ENCODE measurements at places on chromosomes 7 and 10.
A peak's percentile ranks its signal among the peaks of the same experiment; 100 is the strongest.

- DNase-seq, result no peak
Observed at GRCh38 chr10:71611709-71612422, 107.7 kb downstream of the C10orf105 start.

GRCh38 chr10:69630651-69631400 is 779 bp downstream of the FAM241B start:
- no peak for DNase-seq

DNA sequence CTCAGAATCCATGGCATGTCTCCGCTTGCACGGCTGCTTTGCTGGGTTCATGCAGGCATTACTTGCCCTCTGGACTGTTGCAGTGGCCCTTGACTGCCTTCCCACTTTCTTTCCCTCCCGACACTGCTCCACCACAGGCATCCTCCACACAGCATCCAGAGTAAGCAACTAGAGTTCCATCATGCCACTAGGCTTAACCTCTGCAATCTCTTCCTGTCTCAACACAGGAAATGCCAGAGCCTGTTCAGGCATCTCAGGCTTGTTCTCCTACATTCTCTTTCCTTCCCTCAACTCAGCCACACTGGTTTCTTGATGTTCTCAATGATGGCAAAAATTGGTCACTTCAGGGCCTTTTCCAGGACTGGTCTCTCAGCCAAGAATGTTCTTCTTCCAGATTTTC is 284.5 kb upstream of the KLF6 start:
- peak; percentile 83 for DNase-seq

GRCh38 chr10:24202181-24202570 is 6.8 kb upstream of the KIAA1217 start:
- DNase-seq, result no peak

- DNase-seq, result no peak
Observed at GRCh38 chr10:81548160-81548559, 326.8 kb upstream of the NRG3 start.

Data from choroid plexus epithelial cell (primary cell).